Neural crest cell (in vitro differentiated cells): ENCODE measurements at places on chromosomes 6 and 20. TPM values are rescaled to one million over a fixed set of nuclear protein-coding genes. Genes with fewer than 3 reads are reported as not detected.

Gene FAM110A
- total RNA-seq = 16.8 and 17.4 TPM in 2 replicates

Gene C6orf15
- not detected in 2 replicates for total RNA-seq

Gene GID8
- total RNA-seq = 62.3 and 65.6 TPM in 2 replicates

Gene EYA4
- total RNA-seq = 0.86 and 1.6 TPM in 2 replicates

Gene SLC35D3
- total RNA-seq = not detected in 2 replicates

Gene PRPH2
- total RNA-seq = not detected in 2 replicates

Gene LRRC1
- 6.6 and 7.1 TPM in 2 replicates for total RNA-seq

Gene TULP1
- not detected in 2 replicates for total RNA-seq

Gene PGC
- not detected in 2 replicates for total RNA-seq

Gene TAGAP
- not detected in 2 replicates for total RNA-seq

Gene FAM217A
- not detected in 2 replicates for total RNA-seq

Gene GPR6
- not detected in 2 replicates for total RNA-seq

Gene RIPPLY2
- 0.66 and 0.72 TPM in 2 replicates for total RNA-seq

Gene ENTPD6
- 70.0 and 73.4 TPM in 2 replicates for total RNA-seq

Gene PRICKLE4
- total RNA-seq = 2.9 and 4.1 TPM in 2 replicates

Gene CDH4
- total RNA-seq = 7.8 and 8.9 TPM in 2 replicates

Gene SLC17A1
- not detected in 2 replicates for total RNA-seq

Gene GNAS-AS1
- total RNA-seq = 3.8 and 6.3 TPM in 2 replicates

Gene TMC2
- total RNA-seq = not detected in 2 replicates

Gene C20orf141
- total RNA-seq = not detected in 2 replicates

Gene MED23
- 30.0 and 30.5 TPM in 2 replicates for total RNA-seq

Gene LY6G6C
- total RNA-seq = 1.2 TPM in 2 replicates

Gene OR2H1
- not detected in 2 replicates for total RNA-seq

Gene ZC3H12D
- 0.14 and 0.16 TPM in 2 replicates for total RNA-seq

Gene FNDC11
- 1.5 and 1.9 TPM in 2 replicates for total RNA-seq

Gene HSPA12B
- total RNA-seq = 1.1 and 1.3 TPM in 2 replicates

Gene TOX2
- 3.3 and 4.1 TPM in 2 replicates for total RNA-seq

Gene SSTR4
- not detected in 2 replicates for total RNA-seq

Gene SALL4
- 90.7 and 91.1 TPM in 2 replicates for total RNA-seq

Gene MOG
- total RNA-seq = not detected in 2 replicates

Gene HDGFL1
- total RNA-seq = not detected in 2 replicates

Gene ANKRD66
- not detected in 2 replicates for total RNA-seq

Gene WFDC5
- not detected in 2 replicates for total RNA-seq

Gene PDE7B
- total RNA-seq = 0.58 and 0.61 TPM in 2 replicates

Gene CYP21A2
- total RNA-seq = 0.23 TPM in 2 replicates

Gene HLA-DOB
- total RNA-seq = 0.28 TPM in 1 of 2 replicates, not detected in the other

Gene MRPL14
- total RNA-seq = 62.9 and 65.5 TPM in 2 replicates

Gene PCSK2
- total RNA-seq = 1.7 and 2.1 TPM in 2 replicates
